ENCODE measurements at places on chromosomes 1 and 21. TPM values are rescaled to one million over a fixed set of nuclear protein-coding genes. Genes with fewer than 3 reads are reported as not detected.

Gene FCRL5
- 0.21 TPM for total RNA-seq

Gene SRGAP2B
- total RNA-seq, result 16.2 TPM

Gene KRTAP15-1
- total RNA-seq, result not detected

Gene LAMC1
- total RNA-seq, result 273 TPM

Gene C8B
- not detected for total RNA-seq

Gene RUNX3
- total RNA-seq, result 8.5 TPM

Gene CRYAA
- total RNA-seq, result not detected

Gene C1orf174
- total RNA-seq, result 19.0 TPM

Gene LELP1
- not detected for total RNA-seq

Gene LDLRAD1
- total RNA-seq, result not detected

Gene ATP5PO
- 130 TPM for total RNA-seq

Gene OLFML3
- total RNA-seq, result 63.9 TPM

Gene ZNF678
- total RNA-seq, result 7.1 TPM

Gene RXFP4
- not detected for total RNA-seq

Gene VPS45
- total RNA-seq, result 46.2 TPM

Gene OLFM3
- total RNA-seq, result not detected

Gene CSF3R
- 28.6 TPM for total RNA-seq

Gene AADACL4
- total RNA-seq, result not detected

Gene RNF187
- total RNA-seq, result 35.6 TPM

Gene NRAS
- total RNA-seq, result 24.8 TPM

Gene OLFML2B
- total RNA-seq, result 32.2 TPM

Gene SH3D21
- 5.6 TPM for total RNA-seq

Gene GALNT2
- total RNA-seq, result 148 TPM

Gene RPS6KC1
- total RNA-seq, result 20.7 TPM
